ENCODE measurements at places on chromosomes 4 and X.

- DNase-seq, result no peak
Observed at GRCh38 chr4:33566649-33567048, 2677.7 kb downstream of the ARAP2 start.

- DNase-seq, result peak; percentile 7
Observed at GRCh38 chr4:155667222-155667567, 547 bp downstream of the GUCY1A1 start.

- DNase-seq, result no peak
Observed at GRCh38 chr4:98939438-98939837, 10.5 kb upstream of the EIF4E start.

GRCh38 chr4:52643785-52644244 lies 15.3 kb downstream of the USP46 start:
- DNase-seq, result peak; percentile 80

DNA sequence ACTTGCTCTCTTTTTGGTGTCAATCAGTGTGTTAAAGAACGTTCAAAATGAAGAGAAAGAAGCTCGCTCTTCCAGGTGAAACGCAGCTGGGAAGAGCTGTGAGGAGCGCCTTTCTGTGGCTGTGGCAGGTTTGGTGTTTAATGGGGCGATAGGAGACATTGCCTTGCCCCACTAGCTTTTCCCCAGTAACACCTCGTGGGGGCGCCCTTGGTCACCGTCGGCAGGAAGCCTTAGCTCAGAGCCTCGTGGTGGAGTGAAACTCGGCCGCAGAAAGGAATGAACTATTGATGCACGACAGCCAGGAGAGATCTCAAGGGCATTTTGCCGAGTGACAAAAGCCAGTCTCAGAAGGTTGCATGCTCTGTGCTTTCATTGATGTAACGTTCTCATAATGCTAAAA lies 65.1 kb downstream of the GPR143 start:
- DNase-seq, result no peak

- no peak for DNase-seq
Observed at GRCh38 chrX:43910012-43910411, 27.8 kb upstream of the MAOB start.

DNA sequence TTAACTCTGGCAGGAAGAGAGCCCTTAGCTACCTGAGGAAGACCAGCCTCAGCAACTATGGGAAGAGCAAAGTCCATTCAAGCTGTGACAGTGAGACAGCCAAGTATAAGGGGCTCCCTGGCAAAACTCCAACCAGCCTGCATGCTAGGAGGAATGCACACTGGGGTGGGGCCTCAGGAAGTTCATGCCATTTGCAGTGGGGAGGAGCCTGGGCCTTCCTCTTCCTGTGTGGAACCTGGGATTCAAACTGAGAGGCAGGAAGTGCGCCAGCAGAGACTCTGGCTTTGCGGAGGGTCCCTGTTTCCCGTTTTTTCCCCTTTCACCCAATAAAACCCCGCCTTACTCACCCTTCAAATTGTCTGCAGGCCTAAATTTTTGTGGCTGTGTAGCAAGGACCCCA lies 33.0 kb downstream of the TFDP3 start:
- DNase-seq, result no peak

GRCh38 chr4:85759388-85759787 lies 284.4 kb downstream of the ARHGAP24 start:
- no peak for DNase-seq

DNA sequence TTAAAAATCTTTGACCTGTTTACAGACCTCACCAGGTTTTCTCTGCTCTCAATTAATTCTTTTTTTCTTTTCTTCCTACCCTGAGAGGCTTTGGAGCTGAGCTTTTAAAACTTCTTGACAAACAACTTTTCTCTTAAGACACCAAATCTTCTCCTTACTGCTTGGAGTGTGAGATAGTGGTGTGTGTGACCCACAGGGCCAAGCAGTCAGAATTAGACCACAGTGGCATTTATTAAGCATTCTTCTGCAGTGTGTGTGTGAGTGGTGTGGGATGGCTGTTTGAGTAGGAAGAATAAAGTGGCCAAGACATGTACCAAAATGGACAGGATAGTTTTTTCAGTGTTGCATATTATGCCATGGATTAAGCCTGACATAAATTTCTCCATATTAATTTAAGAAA lies 665.1 kb downstream of the RAPGEF2 start:
- DNase-seq, result peak; percentile 10

- DNase-seq, result peak; percentile 82
Observed at GRCh38 chr4:168480931-168481611, 779 bp upstream of the DDX60L start.

DNA sequence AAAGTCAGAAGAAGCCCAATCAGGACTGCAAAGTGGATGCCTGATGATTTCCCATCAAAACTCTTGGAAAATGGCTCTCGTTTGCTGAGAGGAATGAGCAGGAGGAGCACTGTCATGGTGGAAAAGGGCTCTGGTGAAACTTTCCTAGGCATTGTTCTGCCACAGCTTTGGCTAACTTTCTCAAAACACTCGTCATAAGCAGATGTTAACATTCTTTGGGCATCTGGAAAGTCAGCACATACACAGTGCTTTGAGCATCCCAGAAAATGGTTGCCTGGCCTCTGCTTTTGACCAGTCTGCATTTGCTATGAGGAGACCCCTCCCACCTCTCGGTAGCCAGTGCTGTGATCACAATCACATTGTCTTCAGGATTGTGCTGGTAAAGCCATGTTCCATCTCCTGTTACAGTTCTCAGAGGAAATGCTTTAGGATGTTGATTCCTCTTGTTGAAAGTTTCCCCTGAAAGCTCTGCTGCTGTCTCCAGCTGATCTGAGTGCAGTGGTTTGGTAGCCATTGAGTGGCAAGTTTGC lies 25.2 kb upstream of the TBC1D14 start:
- no peak for DNase-seq

GRCh38 chrX:30615229-30615628 lies 37.7 kb upstream of the TASL start:
- DNase-seq, result peak; percentile 21

- DNase-seq, result no peak
Observed at GRCh38 chr4:81783558-81783957, 311.9 kb upstream of the RASGEF1B start.

DNA sequence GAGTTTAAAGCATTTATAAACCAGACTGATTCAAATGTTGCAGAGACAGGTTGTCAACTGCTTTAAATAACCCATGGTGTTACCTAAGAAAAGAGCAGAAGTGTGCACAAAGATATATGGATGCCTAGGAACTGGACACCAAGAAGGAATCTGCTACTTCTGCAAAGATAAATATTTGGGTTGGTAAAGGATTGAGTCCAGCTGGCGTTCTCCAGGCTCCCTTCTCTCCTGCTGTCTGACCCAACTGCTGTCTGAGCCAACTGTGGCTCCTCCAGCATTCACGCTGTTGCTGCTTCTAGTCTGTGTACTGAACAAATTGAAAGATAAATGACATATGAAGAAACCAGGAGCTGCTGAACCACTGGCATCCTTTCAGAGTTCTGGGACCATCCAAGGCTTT lies 1167.8 kb upstream of the PRKX start:
- no peak for DNase-seq

- DNase-seq, result no peak
Observed at GRCh38 chr4:108395786-108396185, 224.6 kb upstream of the RPL34 start.

DNA sequence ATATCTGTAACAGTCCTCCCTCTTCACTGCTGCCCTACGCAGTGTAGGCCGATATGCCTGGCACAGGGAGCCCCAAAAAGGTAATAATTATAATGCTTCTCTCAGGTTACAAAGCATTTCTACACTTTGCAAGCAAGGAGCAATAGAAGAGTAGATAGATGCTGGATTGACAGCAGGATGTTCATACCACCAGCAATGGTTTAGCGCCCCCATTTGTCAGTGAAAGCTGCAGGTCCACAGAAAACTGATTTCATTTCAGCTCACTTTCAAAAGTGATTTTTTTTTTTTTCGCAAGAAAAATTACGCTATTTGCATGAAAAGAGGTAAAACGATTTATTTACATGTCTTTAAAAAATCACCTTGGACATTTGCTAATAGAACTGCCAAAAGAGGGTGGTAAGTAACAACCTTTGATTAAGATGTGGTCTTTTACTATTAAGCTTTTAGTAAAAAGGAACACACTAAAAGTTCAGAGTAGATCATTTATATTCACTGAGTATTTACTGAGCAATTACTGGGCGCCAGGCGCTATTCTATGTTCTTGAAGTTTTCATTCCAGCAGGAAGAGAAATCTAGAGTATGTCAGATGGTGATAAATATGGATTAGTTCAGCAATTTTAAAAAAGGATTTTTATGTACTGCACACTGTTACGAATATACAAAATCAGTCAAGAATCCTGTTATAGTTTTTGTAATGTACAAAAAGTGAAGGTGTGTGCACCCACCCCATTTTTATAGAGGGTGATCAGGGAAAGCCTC lies 34.4 kb downstream of the HPF1 start:
- peak; percentile 13 for DNase-seq
